T1000 (cell line): ENCODE measurements at places on chromosomes 6 and 20.

DNA sequence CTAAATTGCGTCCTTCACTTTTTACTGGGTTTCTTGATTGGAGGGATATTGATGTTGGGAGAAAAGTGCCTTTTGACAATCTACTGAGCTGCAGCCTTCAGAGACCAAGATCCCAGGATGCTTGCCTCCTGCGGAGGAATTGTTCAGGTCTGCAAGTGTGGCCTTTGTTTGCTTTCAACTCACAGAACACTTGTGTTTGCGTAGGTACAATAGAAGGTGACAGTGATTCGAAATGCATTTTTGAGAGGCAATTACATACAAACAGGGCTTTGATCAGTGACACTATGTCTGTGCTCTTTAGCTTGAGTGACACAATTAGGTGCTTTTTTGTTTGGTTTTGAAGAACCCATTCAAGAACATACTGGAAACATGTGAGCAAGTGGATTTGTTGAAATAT lies 600.6 kb downstream of the QKI start:
- no peak for DNase-seq

DNA sequence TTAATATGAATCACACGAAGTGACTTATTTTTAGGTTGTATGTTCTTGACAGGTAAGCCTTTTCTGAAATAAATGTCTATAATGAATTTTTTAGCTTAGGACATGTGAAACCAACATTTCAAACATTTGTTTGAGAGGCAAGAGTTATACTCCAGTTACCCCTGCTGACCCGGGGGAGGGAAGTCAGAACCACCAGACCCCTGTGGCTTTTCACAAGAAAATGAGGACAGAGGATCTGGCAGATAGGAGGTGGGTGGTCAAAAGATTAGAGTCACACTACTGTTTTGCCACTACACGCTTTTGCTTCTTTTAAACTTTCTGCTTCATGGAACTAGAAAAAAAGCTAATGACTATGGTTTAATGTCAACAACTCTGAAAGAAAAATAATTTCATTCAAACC lies 27.5 kb upstream of the ADGRF4 start:
- no peak for DNase-seq

DNA sequence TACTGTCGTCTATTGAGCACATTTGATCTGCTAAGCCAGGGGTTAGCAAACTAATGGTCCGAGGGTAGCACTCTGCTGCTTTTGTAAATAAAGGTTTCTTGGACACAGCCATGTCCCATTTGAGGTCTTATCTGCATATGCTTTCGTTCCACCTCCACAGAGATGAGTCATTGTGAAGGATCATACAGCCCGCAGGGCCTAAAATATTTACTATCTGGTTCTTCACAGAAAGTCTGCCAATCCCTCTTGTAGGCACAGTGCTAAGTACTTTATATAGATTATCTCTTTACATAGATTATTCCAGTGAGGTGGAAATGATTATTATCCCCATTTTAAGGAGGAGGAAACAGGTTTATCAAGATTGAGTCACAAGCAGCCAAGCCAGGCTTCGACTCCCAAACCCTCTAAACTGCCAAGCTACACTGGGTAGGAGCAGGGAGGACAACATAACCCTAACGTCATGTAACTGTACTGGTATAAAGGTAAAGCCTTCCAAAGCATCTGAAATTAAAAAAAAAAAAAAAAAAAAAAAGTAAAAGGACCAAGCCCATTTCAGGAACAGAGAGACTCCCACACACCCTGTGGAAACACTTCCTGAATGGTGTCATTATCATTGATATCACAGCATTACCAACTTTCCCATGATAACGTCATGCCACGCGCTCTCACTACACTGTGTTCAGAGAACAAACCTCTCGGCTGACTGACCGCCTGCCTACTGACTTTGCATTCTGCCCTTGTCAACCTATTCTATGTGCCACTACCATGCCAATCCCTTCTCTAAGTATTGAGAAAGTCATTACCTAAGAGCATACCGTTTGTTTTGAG lies 101.0 kb downstream of the KIF16B start:
- DNase-seq, result no peak

- no peak for DNase-seq
Measured at GRCh38 chr20:20079102-20079784, 26.9 kb downstream of the CFAP61 start.

GRCh38 chr20:38722683-38723016 lies 1.6 kb upstream of the SLC32A1 start:
- no peak for DNase-seq

- no peak for DNase-seq
Measured at GRCh38 chr6:155317186-155317585, 2.9 kb upstream of the TFB1M start.

- DNase-seq, result no peak
Measured at GRCh38 chr6:125844989-125845388, 54.2 kb downstream of the NCOA7 start.

DNA sequence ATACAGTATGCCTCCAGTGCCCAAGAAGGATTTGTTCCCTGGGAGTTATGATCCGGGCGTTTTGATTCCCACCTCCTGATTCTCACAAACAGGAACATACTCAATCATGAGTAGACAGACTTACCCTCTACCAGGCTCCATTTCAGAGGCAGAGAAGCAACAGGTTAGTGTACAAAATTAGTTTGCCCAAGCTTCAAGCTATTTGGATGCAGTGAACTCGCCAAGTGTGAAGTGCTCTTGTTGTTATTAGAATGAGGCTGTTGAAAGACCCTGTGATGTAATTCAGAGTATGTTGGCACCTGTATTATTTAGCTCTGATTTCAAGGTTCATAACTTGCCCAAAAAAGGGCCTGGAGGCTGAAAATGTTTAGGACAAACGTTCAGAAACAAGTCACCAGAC lies 247.0 kb downstream of the PHACTR1 start:
- no peak for DNase-seq

DNA sequence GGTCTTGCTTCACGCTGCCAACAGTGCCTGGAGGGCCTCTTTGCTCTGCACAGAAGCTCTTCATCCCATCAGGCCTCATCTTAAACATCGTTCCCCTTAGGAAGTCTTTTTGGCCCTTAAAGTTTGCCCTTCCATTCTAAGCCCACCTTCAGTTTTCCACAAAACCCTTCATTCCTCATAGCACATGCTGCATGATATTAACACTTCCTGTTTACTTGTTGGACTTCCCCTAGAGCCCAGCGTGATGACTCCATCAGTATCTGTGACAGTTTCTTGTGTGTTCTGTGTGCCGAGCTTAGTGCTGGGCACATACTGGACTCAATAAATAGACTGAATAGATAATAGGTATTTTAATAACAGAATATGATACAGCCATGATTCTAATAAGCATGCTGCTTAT lies 2.2 kb downstream of the NT5DC1 start:
- no peak for DNase-seq

- DNase-seq, result no peak
Measured at GRCh38 chr6:116971959-116972358, 94.9 kb downstream of the RFX6 start.

DNA sequence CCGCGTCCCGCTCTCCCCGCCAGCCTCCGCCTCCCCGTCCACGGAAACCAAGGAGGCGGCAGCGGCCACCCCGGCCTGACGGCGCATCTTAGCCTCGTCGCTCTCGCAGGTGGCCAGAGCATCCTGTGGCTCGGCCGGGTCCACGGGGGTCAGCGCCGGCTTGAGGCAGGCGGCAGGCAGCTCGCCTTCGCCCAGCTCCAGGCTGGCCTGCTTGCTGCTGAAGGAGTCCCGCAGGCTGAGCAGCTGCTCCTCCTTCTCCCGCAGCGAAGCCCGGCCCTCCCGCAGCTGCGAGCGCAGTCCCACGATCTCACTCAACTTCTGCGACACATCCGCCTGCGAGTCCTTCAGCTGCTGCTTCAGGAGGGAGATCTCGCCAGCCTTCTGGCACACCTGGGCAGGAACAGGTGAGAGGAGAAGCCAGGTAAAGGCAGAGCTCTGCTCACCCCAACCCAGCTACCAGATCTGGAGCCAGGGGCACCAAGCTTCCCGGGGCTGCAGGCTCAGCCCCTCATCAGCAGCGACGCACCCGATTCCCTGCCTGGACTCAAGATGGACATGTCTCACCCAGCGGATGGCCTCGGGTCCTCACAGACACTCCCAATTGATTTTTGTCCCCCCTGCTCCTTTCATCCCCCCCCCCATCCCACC lies 5.2 kb upstream of the FASTKD5 start:
- no peak for DNase-seq

DNA sequence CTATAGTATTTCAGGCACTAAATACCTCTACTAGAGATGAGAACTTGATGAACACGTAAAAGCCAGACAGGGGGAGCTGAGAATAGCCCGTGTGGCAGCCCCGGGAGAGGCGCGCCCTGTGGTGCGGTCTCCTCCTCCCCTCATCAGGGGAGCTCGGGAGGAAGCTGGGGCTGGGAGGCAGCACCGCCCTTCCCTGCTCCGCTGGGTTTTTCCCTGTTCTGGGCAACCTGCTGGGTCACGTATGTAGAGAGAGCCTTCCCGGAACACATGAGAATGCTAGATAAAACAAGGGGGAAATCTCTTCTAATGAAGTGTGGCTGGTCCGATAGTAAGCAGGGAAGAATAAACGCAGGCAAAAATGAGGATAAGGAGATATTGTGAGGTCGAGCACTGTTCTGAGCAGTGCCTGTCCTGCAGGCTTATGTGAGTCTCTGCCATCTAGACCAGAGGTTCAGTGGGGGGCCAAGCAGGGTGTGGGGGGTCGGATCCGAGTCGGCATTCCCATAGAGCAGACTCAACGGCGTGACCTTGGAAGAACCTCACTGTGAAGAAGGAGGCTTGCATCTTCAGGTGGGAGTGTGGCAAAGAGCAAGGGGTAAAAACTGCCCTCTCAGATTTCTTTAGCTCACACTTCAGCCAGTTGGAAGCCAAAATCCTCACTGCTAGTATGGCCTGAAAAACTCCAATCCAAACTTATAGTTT lies 13.4 kb upstream of the RPS6KA2 start:
- DNase-seq, result no peak

DNA sequence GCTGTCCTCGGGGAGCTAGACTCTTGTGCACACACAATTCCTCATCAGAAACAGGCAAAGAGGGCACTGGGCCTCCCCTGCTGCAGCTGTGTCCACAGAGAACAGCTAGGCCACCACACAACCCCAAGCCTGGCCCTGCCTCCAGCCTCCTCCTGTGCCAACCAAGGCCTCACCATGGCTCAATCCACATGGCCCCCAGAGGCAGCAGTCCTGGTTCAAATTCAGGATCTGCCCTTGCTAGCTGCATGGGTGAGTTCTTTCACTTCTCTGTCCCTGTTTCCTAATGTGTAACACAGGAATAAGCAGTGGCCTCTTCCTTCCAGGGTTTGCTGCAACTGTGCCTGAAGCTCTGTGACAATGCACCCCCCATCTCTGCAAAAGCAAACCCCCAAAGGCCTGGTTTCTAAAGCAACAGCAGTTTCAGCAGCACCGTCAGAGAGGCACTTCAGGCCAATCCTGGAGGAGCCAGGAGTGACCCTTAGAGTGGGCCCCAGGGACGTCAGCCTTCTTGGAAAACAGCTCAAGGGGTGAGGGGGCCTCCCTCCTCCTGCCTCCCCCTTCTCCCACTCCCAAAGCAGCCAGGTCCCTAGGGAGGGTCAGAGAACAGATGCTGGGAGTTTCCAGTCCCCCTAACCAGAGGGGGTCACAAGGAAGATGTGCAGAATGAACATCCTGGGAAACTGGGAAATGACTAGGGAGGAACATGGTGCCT lies 2.2 kb downstream of the ADISSP start:
- no peak for DNase-seq

DNA sequence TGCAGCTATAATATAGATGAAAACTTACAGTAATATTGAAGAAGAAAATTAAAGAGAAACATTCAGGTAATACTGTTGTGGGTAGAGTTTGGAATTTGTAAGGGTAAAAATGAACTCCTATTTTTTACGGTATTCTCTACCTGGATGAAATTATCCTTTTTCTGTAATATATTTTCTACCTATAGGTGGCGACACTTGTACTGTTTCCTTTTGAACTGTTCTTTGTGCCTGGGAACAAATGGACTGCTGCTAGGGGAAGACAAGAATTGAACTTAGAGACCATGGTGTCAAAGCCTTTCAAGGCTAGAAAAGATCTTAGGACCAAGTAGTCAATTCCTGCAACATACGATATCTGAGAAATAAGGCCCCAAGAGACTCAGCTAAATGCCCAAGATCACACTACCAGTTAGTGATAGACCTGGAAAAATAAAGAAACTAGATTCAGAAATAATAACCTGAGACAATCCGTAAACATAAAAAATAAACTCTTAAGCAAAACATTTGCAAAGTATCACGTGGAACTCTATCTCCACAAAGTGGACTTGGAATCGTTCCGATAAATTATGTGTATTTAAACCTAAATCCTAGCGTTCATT lies 383.8 kb downstream of the TFAP2A start:
- DNase-seq, result no peak

DNA sequence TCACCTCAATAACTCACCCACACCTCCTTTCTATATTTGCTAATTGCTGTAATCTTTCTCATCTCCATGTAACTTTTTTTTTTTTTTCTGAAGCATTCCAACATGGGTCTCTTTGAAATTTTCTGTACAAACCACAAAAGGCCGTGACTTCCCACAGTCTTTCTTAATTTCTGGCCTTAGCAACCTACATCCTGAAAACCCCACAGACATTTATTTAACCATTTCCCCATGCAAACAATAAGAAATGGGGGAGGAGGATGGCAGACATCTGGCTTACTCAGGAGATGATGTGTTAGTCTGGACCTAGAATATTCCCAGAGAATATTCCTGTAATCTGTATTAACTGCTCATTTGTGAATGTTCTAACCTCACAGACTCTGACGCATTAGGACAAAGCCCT lies 57.6 kb downstream of the MEP1A start:
- no peak for DNase-seq

DNA sequence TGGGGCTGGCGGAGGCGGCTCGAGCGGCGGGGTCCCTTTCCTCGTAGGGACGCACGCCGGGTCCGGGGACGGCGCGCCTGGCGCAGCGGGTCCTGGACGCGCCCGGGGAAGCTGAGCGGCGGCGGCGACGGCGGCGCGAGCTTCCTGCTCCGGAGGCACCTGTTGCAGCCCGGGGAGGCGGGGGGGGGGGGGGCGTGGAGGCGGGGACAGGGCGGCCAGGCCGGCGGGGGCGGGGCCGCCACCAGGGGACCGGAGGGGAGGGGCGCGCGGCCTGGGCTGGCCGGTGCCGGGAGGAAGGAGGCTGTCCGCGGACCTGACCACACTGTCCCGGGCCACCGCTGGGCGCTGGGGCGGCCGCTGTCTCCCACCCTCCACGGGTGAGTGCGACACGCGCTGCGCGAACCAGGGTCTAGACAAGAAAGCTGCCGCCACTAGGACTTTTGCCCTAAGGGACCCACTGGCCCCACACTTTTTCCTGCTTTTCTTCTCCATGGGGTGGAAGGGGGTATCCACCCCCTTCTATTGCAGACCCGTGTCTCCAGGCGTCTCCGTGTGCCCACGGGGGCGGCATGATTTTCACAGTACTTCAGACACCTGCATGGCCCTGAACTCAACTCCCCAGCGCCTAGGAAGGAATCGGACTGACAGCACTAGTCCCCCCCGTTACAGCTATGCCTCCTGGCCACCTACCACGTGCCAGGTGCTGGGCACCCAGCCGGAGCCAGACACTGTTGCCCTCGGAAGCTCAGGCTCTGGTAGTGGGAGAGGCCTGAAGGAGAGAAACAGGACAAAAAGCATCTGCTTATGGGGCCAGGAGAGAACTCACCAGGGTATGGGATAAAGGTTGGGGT lies at the start of gene NFATC2:
NFATC2 (minus strand) TSS at position 149 of the 851 bp plus-strand sequence. CDS start 220 bp downstream, outside the sequence.
- DNase-seq, result no peak
